ENCODE measurements at places on chromosomes 1 and 21. TPM values are rescaled to one million over a fixed set of nuclear protein-coding genes. Genes with fewer than 3 reads are reported as not detected.

DNA sequence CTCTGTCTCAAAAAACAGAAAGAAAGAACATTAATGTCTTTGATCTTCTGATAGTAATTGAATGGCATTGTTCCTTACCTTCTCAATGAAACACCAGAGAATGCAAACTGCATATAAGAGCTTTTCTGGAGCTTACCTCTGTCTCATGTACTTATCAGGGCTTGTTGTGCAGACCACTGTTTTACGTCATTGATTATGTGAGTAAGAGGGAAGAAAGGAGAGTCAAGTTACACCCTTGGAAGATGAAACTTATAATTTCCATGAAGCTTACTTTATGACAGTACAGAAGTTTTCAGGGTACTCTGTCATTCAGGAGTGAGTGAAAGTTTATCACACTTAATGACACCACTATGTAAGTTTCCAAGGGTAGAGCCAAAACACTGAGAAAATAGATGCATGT is 49.0 kb upstream of the MAB21L3 start:
- DNase-seq = no peak

DNA sequence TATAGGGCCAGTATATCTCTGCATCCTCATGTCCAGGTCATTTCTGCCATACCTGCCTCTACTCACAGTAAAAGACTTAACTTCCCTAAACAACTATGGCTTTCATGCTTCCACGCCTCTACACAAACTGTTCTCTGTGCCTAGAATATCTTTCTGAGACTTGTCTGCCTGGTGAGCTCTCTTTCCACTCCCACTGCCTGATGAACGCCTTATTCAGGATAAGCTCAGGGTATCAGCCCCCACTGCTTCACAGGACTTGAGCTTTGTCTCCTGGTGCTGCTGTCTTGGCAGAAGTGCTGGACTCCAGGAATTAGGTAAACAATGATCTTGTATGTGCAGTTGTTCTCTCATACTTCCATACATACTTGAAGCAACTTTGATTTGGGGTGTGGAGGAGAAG is 4.8 kb upstream of the DDX20 start:
- DNase-seq = no peak

- no peak for DNase-seq
Observed at GRCh38 chr21:43190544-43190943, 21.7 kb downstream of the CRYAA start.

DNA sequence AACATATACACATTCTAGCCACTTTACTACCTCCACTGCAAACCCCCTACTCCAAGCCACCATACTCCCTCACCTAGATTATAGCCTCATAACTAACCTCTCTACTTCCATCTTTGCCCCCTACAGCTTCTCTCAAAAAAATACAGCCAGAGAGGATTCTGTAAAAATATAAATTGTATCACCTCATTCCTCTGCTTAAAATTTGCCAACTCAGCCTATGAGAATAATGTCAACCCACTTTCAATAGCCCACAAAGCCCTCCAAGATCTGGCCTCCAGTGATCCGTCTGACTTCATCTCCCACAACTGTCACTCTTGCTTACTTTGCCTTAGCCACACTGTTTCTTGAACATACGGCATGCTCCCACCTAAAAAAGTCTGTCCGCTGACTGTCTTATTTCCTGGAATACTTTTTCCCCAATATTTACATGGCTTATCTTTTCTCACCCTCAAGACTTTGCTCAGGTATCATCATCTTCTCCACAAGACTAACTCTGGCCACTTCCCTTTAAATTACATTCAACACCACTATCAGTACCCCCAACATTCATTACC is 21.5 kb downstream of the NME7 start:
- no peak for DNase-seq

- DNase-seq = no peak
Observed at GRCh38 chr1:78410643-78411042, 80.1 kb upstream of the PTGFR start.

DNA sequence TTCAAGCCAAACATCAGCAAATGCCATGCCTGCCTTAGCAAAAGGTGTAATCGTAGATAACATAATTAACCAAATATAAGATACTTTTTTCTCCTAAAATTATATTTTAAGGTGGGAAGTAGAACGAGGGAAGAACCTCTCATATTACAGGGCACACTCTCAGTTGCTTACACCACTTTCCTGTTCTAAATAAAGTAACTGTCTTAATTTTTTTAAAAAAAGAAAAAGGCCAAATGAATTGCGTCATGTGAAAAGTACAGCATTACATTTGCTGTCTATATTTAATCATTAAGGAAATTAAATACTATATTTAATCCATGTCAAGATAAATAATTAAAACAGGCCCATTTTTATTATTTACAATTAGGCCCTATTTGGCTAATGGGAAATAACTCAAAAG is 23.7 kb downstream of the JAK1 start:
- DNase-seq = no peak

- no peak for DNase-seq
Observed at GRCh38 chr21:45822429-45823099, 159.0 kb upstream of the COL6A1 start.

- DNase-seq = no peak
Observed at GRCh38 chr1:156233426-156234127, 8.4 kb upstream of the BGLAP start.

GRCh38 chr1:219773775-219774174 is 154.6 kb downstream of the SLC30A10 start:
- no peak for DNase-seq

DNA sequence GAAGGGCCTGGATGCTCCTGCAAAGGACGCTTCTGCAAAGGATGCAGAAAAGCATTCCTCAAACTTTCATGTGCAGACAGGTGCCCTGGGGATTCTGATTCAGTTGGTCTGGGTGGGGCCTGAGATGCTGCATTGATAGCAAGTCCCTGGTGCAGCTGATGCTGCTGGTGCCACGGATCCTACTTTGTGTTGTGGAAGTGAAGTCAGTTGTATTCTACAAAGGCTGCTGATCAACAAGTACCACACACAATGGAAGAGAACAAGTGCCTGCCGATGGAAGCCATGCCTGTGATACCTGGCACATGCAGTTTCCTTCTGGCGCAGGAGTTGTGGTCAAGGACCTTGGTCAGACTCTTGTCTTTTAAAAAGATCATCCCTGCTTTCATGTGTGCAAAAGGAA is 478.8 kb downstream of the CAMTA1 start:
- no peak for DNase-seq

- DNase-seq = no peak
Observed at GRCh38 chr1:239732770-239733169, 346.4 kb downstream of the CHRM3 start.

GRCh38 chr21:42047821-42048613 is 23.1 kb upstream of the UMODL1 start:
- no peak for DNase-seq

GRCh38 chr1:232655028-232655745 is 25.3 kb upstream of the SIPA1L2 start:
- DNase-seq = no peak

DNA sequence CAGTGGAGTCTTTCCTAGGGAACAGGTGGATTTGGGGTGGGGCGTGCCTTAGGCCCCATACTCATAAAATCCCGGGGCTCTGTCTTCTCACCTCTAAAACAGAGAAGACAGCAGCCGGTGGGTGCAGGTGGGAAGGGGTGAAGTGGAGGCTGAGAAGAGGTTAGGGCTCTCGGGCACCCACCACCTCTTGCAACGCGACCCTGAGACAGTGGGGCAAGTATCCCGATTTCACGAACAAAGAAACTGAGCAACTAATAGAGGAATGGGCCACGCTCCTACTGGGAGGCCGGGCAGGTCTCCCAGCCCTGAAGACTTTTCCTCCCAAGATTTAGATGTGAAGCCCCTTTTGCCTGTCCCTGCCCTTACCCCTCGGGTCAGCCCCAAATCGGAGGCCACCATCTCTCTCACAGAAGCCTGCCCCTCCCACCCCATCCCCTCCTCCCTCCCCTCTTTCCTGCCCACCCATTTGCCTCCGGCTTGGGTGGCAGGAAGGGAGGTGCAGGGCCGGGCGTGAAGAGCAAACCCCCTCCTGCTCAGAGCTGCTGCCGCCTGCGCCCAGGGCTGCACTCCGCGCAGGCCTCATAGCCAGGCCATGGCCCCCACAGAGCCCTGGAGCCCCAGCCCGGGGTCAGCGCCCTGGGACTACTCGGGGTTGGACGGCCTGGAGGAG is at the start of gene GPR25:
Gene GPR25 (plus strand): TSS at position 536 of the 670 bp plus-strand sequence. CDS start 57 bp downstream, at position 593.
- DNase-seq = no peak

DNA sequence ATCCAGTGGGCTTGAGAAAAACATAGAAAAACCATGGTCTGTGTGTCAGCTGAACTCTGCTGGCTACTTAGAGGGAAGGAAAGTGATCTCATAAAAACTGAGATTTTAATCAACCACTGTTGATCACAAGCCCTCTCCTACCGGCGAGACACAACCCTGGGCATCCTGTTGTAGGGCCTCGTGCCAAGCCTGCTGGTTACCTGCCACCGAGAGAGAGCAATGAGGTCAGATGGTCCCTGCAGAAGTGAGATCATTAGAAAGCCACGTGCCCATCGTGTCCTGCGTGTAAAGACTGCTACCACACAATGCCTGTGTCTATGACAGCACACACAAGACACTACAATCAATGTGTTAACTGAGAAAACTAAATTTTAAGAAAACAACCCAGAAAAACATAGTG is 41.7 kb upstream of the GPR153 start:
- DNase-seq = no peak

DNA sequence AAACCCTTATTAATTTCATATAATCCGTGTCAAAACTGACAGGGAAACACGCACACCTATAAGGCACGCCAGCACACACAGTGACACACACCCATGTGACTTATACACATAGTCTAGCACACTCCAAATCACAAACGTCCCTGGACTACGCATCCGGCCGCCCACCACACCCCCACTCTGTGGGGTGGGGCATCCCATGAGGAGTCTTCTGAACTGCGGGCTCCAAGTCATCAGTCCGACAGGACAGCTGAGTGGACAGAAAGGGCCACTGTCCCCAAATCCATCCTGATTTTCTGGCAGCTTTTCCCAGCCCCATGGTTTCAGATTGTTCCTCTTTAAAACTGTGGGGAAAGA is 829 bp downstream of the PEA15 start:
- DNase-seq = peak; percentile 71

DNA sequence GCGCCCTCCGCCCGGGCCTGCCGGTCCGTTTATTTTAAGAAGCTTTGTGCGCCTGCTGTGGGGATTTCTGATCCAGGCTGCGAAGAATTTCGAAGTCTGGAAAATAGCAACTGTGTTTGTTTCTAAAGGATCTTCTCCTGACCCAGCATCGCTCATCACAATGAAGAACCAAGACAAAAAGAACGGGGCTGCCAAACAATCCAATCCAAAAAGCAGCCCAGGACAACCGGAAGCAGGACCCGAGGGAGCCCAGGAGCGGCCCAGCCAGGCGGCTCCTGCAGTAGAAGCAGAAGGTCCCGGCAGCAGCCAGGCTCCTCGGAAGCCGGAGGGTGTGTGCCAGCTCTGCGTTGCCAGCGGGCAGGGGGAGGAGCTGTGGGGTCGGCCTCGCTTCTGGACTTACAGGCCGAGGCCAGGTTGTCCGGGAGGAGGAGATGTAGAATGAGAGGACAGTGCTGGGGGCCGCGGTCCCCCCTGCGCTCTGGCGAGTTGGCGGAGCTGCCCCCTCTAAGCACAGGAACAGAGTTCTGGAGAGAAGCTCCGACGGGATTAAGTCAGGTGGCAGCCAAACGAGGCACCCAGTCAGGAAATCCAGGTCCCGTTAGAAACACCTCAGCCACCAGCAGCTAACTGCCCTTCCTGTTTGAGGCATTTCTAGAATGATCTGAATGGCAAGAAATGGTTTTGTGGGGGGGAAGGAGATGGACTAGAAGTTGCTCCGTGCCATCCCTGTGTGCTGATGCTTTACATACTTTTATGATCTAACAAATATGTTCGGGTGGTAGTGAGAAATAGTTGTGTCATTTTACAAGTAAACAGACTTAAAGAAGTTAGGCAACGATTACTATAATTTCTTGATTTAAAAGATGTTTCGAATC is 948 bp downstream of the TXLNA start:
- DNase-seq = peak; percentile 53

DNA sequence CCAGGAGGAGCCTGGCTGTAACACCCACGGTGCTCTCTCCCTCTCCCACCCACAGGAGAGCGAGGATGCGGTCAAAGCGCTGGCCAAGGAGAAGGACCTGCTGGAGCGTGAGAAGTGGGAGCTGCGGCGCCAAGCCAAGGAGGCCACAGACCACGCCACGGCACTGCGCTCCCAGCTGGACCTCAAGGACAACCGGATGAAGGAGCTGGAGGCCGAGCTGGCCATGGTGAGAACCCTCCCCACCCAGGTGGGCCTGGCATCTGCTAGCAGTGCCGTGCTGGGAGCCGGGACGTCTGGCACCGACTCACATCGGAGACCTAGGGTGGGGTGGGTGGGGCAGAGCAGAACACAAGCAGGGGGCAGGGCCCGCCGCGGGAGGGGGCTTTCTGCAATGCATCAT is 109.6 kb upstream of the TMEM51 start:
- DNase-seq = no peak

DNA sequence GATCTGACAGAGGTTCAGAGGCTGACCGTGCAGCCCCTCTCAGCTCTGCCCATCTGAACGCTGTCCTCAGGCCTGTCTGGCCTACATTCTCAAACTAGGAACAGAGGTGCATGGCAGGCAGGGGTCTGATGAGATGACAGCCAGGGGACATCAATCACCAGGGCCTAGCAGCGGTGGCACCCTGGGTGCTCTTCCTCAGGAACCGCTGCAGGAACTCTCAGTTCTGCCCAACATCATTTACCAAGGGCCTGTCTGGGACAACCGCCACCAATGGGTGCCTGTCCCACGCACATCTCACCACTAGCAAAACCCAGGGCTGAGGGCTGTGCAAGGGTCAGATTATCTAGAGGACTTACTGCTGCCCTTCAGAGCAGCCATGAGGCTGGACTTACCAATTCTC is 245.7 kb downstream of the TOMM20 start:
- DNase-seq = no peak

- DNase-seq = peak; percentile 83
Observed at GRCh38 chr1:16187748-16188401, 24.6 kb downstream of the ARHGEF19 start.

- peak; percentile 89 for DNase-seq
Observed at GRCh38 chr21:44930543-44930981, 9.3 kb upstream of the SLX9 start.

DNA sequence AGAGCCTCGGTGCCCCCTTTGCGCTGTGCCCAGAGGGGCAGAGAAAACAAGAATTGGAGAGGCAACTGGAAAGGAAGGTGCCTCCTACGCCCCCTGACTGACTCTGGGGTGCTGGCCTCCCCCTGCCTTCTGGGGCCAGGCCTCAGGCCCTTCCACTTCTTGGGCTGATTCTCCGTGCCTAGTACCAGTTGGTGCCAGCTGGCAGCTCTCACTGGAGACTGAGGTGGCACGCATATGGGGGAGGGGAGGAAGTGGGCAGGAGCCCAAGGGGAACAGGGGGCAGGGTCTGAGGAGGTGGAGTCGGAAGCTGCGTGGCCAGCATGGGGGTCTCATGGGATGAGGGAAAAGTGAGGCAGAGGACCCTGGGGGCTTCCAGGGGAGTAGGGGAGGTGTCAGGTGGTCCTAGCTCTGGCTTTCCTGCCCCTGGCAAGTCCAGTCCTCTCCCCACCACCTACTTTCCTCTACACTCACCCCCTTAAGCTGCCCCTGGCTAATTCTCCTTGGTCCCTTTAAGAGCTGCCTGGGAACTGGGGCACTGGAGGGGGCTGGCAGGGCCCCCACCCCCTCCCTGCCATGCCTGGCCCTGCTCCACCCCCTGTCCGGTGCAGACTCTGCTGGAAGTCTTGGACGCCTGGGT is 6.5 kb upstream of the SEMA4A start:
- peak; percentile 63 for DNase-seq

ASAP3 gene
- total RNA-seq = 0.74 TPM

LYSMD1 gene
- 4.5 TPM for total RNA-seq

SFPQ gene
- 297 TPM for total RNA-seq

DPT gene
- not detected for total RNA-seq

MYCL gene
- 0.20 TPM for total RNA-seq

C1orf167 gene
- total RNA-seq = not detected

OLIG1 gene
- total RNA-seq = not detected

HTR6 gene
- total RNA-seq = not detected

OR2T11 gene
- not detected for total RNA-seq

FCRL3 gene
- total RNA-seq = 6.4 TPM

Measured in activated CD8-positive, alpha-beta T cell treated with anti-CD3 and anti-CD28 coated beads for 36 hours (primary cell).